Hypothalamus (tissue), 51 donors: ENCODE measurements at places on chromosomes 5 and 9.

GRCh38 chr9:133842174-133842573 is 104.0 kb upstream of the SARDH start:
- DNase-seq: no peak

- no peak for DNase-seq
Measured at GRCh38 chr5:177526191-177526590, 9.4 kb upstream of the DDX41 start.

GRCh38 chr5:107669096-107670031 is 1.4 kb downstream of the EFNA5 start:
- peak; percentile 22 for DNase-seq

DNA sequence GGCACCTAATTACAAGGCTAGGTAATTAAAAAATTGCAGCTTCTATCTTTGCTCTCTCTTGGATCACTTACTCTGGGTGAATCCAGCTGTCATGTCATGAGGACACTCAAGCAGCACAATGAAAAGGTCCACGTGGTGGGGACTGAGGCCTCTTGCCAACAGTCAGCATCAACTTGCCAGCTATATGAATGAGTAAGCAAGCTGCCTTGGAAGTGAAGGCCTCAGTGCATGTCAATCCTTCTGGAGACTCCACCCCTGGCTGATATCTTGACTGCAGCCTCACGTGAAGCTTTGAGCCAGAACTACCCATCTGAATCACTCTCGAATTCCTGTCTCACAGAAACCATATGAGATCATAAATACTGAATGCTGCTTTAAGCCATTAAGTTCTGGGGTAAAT is 140.5 kb downstream of the SNX18 start:
- no peak for DNase-seq

- DNase-seq: peak; percentile 4
Measured at GRCh38 chr5:82165740-82166530, 112.2 kb downstream of the RPS23 start.

DNA sequence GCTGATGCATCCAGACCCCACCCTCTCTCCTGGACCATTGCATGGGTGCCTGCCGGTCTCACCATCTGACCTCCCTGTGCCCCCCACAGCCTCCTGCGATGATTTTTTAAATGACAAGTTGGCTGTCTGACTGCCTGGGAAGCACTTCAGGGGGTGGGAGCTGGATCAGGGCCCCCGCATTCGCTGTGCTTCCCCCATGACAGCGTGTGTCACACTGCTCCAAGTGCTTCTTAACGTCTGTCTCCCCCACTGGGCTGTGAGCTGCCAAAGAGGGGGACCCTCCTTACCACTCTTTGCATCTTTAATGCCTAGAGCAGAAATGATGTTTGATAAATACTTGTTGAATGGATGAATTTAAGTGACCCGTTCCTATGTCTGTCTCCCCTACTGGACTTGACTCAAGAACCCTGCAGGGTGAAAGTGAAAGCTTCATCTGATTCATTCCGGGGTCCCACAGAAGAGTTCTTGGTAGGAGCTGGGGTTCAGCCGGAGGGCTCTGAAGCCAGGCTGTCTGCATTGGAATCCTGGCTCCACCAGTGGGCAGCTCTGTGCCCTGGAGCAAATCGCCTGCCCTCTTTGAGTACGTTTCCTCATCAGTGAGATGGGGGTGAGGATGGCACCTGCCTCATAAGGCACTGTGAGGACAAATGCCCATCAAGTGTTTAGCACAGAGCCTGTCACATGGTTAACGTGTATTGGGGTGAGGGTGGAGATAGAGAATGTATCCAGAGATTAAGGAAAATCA is 7.6 kb upstream of the EGR1 start:
- no peak for DNase-seq

- no peak for DNase-seq
Measured at GRCh38 chr5:99605904-99606303, 677.1 kb upstream of the CHD1 start.

DNA sequence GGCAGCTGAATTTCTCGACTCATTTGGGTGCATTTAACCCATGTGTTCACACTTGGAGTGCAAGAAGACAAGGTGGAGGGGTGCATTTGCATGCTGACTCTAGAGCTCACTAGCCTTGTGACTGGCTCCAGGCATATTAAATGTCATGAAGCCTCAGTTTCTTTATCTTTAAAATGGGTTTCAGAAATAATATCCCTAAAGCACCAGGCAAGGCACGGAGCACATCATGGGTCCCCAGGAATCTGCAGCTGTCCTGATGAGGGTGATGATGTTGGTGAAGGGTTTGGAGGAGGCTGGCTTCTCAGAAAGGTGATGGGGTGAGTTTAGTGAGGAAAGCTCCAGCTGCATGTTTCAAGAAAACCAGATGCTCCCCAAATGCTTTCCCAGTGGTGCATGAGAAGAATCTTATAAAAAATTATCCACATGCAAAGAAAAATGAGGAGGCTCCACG is 14.8 kb downstream of the STC2 start:
- DNase-seq: no peak

- DNase-seq: no peak
Measured at GRCh38 chr9:78756813-78757510, 460.0 kb downstream of the PSAT1 start.

DNA sequence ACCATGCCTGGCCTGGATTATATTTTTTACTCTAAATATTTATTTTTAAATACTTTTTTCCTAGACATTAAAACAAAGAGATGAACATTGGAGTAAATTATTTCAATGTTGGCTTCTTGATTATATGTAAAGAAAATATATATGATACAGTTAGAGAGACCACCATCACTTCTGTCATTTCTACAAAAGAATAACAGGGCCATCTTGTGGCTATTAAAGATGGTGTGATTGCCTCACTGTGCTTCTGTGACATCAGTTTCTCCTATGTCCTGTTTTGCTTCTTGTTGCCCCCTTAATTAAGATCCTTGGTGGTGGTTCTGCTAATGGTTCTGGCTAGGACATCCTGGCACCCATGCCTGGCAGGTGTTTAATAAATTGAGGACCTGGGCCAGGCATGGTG is 32.9 kb downstream of the NDFIP1 start:
- no peak for DNase-seq

- DNase-seq: no peak
Measured at GRCh38 chr5:133581918-133582317, 30.4 kb downstream of the FSTL4 start.

DNA sequence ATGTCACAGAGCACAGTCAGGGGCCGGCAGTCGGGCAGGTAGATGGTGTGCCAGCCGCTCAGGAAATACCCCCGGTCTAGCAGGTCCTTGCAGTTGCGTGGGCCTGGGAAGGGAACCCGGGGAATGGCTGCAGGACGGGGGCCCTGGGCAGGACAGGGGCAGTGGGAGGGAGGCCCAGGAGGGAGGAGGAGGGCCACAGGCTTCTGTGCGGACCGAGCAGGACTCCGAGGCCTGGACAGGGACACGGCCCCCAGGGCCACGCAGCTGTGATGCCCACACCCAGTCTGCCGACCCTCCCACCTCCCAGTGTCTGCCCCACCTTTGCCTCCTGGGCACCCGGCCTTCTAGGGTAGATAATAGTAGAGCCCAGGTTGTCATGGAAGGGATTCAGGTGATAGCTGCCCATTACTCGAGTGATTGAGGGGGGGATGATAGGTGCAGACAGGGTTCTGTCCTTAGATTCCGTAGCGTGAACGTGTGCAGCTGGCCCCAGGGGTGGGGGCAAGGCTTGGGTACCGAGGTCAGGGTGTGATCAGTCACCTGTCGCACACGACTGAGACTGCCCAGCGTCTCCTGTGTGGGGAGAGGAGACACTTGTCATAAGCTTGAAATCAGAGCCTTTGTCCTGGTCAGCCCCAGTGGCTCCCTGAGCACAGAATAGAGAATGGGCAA is 4.5 kb downstream of the FCN1 start:
- DNase-seq: no peak

GRCh38 chr5:131740477-131740876 is 56.3 kb downstream of the FNIP1 start:
- DNase-seq: no peak

DNA sequence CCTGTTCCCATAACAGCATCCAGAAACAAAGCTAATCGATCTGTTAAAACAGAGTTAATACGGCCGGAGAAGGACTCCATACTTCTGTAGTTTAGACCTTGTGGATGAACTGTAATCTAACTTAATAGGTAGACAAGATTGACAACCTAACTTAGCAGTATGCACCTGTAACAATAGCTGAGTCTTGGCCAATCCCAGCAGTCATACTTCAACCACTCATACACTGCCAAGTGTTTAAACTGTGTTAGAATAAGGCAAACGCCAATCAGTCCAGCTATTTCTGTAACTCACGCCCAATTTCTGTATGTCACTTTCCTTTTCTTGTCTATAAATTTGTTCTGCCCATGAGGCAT is 33.7 kb upstream of the MACIR start:
- DNase-seq: no peak

GRCh38 chr9:13151489-13151888 is 128.0 kb downstream of the MPDZ start:
- DNase-seq: no peak

GRCh38 chr5:143311955-143312354 is 91.5 kb downstream of the NR3C1 start:
- no peak for DNase-seq

DNA sequence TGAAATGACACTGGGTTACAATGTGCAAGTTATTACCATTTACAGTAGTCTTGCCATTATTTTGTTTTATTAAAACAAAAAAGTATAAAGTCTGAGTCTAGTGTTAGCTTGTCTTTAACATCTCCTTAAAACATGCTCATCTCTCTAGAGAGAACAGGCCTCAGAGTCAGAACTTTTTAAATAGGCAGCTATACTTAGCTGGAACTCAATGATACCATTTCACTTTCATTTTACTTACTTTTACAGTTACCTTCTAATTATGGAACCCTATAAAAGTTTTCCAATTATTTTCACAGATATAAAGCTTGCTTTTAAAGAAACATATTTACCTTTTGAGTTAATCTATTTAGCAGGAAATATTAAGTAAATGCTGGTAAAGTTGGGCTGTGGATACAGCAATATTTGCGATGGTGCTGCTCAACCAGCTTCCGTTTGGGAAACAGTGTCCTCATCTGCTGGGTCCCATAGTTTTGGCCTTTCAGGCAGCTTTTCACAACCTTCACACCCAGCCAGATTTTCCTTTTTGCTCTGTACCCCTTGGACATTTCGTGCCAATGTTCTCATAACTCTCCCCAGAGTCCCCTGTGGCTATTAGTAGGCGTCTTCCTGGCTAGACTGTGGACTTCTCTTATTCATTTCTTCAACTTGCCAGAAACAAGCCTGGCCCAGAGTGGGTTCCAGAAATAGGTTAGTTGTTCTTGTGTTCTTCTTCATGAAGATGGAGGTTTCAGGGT is 36.3 kb upstream of the UBTD2 start:
- no peak for DNase-seq

GRCh38 chr5:172506251-172506650 is 51.9 kb upstream of the SH3PXD2B start:
- no peak for DNase-seq

DNA sequence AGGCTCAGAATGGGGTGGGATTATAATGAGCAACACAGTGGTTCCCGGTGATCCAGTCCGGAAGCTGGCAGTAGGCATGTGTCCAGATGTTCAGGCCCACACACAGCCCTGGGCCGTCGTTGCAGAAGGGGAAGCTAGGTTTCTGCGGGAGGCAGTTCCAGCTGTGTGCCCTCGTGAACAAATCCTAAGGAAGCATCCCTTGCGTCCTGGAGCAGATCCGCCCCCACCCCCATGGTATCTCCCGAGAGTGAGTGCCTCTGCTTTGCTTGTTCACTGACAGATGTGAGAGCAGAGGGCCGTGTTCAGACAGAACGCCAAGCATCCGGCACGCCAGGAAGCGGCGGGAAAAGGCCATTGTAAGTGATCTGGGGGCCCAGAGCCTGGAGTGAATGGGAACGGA is 104.8 kb downstream of the PDE6A start:
- DNase-seq: no peak

DNA sequence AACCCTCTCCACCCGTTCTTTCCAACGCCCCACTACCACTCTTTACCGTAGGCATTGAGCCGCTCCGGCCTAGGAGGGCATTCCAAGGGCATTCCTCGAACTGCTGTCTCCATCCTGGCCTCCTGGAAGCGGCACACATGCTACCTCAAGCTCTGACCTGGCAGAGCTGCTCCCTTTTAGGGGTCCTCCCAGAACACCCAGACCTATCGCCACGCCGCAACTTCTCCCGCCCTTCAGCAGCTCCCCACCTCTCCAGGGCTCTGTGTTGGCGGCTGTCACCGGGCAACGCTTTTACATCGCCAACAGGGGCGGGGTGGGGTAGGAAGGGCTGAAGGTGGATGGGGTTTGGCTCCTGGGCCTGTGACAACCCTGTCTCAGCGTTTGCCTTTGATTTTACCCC is 4.6 kb upstream of the MYORG start:
- DNase-seq: no peak

- no peak for DNase-seq
Measured at GRCh38 chr5:73841641-73842040, 215.6 kb downstream of the ARHGEF28 start.

DNA sequence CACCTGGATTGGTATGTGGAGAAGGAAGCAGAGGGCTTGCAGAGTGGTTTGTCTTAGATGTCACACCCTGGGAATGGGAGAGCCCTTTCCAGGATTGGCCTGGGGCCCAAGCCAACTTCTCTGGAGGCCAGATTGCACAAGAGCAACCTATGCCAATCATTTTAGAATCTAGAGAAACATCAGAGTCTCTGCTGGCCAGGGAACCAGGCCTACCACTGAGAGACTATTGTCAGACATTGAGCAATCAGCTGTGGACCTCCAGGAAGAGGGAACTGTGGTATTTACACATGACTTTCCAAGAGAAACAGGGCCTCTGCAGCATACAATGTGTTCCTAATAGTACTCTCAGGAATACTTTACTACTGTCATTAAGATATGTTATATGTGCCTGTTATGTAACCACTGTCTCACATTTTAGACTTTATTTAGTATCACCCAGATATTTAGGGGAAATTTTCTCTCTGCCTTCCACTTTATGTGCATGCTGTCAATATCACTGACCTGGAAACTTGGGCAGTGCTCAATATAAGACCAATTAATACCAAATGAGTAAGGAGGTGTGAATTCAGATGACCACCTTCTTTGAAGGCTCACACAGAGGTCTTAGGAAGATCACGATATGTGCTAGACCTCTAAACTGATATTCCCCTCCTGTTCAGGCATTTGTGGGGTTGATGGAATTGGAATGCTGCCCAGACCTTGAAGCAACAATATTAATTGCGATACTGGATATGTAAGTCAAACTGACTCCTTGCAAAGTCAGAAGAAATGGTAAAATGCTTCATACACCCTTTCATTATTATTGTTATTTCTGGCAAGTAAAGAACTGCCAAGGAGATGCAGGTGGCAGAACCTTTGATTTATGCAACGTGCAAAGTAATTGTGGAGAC is 20.5 kb upstream of the CCL28 start:
- DNase-seq: no peak

DNA sequence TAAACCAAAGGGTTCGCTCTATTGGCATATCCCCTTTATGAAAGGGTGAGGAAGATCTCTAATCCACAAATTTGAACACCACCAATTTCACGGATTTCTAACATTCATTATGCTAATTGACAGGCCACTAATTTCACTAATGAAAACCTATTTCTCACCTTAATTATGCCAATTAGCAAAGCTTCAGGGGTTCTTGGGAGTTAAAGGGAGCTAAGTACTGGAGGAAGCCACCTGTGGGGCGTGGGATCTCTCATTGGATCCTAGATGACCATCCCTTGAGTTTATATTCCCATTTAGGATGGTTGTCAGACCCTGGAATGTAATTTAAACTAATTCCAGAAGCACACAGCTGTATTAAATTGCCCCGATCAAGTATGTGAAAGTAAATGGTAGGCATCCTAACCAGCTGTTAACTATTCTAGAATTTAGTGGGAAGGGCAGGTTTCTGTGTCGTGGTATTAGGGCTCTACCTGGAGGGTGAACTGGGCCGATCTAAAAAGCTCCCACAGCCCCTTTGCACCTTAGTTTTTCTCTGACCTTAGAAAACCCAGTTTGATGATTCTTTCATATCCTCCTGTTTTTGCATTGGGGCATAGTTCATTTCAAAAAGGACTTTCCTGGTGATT is 77.1 kb downstream of the C9orf152 start:
- no peak for DNase-seq
